ENCODE measurements at places on chromosomes 16 and 17. TPM values are rescaled to one million over a fixed set of nuclear protein-coding genes. Genes with fewer than 3 reads are reported as not detected.

Gene AANAT
- total RNA-seq, result not detected

Gene TBX6
- not detected for total RNA-seq

Gene TOX3
- total RNA-seq, result not detected

Gene TNFRSF17
- total RNA-seq, result not detected

Gene TTYH2
- 25.6 TPM for total RNA-seq

Gene ARL2BP
- 55.3 TPM for total RNA-seq

Gene MPO
- total RNA-seq, result not detected

Gene GNAO1
- total RNA-seq, result 12.9 TPM

DNA sequence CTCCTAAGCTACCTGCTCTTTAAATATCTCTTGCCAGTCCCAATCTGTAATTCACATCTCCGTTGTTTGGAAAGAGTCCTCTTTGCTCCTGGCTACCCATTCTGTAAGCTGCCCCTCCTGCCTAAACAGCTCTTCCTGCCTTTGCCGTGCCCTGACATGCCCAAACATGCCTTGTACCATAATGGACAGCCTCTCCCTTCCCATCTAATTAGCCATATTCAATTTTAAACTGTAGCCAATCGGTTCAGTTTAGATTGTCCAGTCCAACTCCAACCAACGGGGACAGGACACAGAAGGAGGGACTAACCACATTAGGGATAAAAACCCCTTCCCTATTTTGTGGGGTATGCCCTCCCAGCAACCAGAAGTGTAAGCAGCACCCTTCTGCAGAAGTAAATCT, 30.6 kb upstream of the CLEC3A start:
- no peak for DNase-seq

GRCh38 chr17:14307560-14308024, 6.7 kb downstream of the HS3ST3B1 start:
- DNase-seq, result no peak

DNA sequence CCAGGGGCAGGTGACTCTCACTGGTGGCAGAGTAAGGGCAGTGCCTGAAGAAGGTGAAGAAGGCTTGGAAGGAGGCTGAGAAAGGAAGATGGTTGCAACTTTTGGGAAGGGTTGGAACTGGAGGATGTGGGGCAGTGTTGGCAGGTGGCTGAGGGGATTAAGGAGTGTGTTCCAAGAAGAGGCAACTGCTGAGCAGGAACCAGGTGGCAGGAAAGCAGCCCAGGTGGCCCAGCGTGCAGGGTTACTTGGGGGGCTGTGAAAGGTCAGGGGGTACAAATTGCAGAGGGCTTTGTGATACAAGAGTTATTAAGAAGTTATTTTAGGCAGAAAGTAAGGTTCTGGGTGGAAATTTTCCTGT, 28.6 kb downstream of the WSCD1 start:
- no peak for DNase-seq

DNA sequence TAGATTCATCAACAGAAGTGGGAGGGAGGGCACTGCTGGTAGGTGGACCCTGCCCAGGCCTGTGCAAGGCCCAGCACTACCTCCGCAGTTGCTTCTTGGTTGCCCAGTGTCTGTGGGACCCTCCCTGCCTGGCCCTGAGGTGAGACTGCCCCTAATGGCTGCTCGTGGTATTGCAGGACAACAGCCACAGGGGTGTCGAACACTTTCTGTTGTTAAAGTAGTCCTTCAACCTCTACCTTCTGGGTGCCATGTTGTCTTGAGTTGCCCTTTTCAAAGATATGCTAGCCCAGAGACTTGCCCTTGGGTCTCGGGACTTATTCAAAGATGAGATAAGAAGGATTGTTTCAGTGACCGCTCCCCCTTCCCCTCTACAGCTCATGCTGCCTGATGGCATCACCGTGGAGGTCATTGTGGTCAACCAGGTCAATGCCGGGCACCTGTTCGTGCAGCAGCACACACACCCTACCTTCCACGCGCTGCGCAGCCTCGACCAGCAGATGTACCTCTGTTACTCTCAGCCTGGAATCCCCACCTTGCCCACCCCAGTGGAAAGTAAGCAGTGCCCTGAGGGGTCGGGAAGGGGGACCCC, 29.1 kb downstream of the AKAP1 start:
- no peak for DNase-seq

GRCh38 chr17:12519956-12520594, 145.6 kb upstream of the MYOCD start:
- no peak for DNase-seq

GRCh38 chr17:17043461-17044271, 1.4 kb downstream of the MPRIP start:
- no peak for DNase-seq

DNA sequence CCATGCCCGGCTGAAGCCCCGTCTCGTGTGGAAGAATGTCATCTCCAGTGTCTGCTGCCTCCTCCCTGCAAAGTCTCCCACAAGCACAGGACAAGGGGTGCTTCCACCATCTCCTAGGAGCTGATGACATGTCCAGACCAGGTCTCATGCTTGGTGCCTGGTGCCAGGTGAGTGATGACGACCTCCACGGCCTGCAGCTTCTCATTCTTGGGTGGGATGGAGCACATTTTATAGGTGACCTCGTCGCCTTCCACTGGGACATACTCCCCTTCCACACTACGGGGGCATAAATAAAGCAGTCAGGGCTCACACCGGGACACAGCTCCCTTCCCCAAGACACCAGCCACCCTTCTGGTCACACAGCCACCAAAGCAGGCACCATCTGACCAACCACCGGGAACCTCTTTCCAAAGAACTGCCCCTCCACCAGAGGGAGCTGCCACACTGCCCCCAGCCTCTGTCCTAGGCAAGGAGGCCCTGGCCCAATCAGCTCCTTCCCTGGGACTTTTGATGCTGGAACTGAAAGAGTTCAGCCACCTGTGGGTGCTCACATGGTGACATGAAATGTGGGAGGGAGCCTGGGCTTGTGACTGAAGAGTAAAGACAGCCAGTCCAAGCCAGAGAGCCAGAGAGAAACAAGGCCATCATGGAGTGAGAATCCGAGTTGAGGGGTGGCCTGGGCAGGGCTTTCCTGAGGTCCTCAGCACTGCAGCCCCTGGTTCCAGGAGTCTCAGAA, 13.6 kb downstream of the CARHSP1 start:
- DNase-seq, result no peak

DNA sequence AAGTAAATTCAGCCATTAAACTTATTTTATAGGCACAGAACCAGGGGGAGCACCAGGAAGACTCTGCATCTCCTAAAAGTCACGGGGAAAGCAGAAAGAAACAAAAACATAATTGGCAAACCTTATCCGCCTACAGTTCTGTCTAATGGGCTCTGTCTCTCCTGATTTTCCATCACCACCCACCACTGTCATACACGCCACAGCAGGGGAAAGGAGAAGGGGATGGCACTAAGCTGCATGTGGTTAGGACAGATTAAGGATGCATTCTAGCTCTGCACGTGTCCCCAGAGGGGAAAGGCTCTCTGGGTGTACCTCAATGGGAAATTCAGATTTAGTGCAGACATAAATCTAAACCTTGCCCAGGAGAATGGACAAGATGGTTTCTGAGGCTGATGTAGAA, 359.8 kb downstream of the TMEM114 start:
- DNase-seq, result no peak

- no peak for DNase-seq
These were observed 3.6 kb upstream of the TMIGD1 start for GRCh38 chr17:30337393-30337999.

GRCh38 chr16:3045758-3046640, at the start of gene MMP25:
TSS of gene MMP25 (plus strand) at chr16:3046561. CDS start at chr16:3046918, 357 bp downstream.
- no peak for DNase-seq

DNA sequence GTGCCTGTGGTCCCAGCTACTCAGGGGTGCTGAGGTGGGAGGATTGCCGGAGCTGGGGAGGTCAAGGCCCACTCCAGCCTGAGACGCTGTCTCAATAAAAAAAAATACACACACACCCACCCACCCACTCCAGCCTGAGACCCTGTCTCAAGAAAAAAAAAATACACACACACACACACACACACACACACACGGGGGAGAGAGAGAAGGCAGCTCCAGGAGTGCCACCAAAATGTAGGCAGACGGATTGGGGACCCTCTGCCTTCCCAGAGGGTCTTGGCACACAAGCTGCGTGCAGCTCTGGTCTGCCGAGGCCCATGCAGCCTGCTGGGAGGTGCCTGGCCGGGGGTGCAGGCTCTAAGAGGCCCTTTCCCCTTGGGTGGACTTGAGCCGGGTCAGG, 5.9 kb upstream of the NUDT16L1 start:
- DNase-seq, result no peak

GRCh38 chr17:60545465-60546191, 19.6 kb upstream of the APPBP2 start:
- DNase-seq, result no peak

DNA sequence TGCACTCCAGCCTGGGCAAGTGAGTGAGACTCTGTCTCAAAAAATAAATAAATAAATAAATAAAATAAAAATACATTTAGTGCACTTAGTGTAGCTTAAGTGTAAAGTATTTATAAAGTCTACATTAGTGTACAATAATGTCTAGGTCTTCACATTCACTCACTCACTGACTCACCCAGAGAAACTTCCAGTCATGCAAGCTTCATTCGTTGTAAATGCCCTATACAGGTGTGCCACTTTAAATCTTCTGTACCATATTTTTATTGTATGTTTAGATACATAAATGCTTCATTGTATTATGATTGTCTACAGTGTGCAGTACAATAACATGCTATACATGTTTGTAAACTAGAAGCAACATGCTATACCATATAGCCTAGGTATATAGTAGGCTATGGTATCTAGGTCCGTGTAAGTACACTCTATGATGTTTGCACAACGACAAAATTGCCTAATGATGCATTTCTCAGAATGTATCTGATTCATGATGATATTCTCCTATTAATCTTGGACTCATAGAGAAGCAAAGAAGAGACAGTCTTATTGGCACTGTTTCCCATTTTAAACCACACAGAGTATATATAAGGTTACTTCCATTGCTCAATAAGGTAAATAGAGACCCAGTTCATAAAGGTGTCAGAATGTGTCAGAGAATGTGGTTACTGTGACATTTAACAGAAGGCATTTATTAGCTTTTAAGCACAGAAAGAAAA, 1314.9 kb downstream of the CDH11 start:
- no peak for DNase-seq

GRCh38 chr17:75295201-75296158, 6.2 kb upstream of the SLC25A19 start:
- no peak for DNase-seq

GRCh38 chr17:74354561-74354960, 7.1 kb downstream of the BTBD17 start:
- DNase-seq, result no peak

- no peak for DNase-seq
These were observed 17.1 kb downstream of the RAI1 start for GRCh38 chr17:17698371-17698770.

DNA sequence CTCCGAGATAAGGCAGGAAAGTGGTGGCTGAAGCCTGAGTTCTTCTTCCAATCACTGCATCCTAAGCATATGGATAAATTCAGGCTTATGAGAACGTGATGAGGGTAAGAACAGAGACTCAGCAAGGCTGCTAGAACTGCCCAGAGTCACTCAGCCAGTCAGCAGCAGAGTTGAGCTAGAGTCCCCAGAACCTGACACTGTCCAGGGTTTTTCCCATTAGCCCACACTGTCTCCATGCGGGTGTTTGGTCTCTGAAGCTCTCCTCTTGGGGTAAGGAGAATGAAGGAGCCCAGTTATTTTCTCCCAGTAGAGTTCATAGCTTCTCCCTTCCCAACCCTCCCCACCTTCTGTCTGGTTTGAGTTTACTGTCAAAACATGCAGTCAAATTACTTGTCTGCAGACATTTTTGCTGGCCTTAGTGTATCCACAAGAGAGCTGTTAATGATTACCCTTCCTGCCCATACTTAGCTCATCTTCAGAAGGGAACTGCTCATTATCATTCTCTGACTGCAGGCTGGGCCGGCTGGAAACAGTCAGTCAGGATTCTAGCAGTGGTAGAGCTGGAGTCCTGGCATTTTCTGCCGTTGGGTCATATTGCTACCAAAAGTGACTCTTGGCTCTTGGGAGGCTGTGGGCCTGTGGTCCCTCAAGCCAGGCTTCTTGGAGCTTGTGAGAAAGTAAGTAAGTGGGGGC, 460.0 kb downstream of the HS3ST3B1 start:
- DNase-seq, result no peak

GRCh38 chr16:10851512-10851911, 25.5 kb upstream of the CIITA start:
- no peak for DNase-seq

DNA sequence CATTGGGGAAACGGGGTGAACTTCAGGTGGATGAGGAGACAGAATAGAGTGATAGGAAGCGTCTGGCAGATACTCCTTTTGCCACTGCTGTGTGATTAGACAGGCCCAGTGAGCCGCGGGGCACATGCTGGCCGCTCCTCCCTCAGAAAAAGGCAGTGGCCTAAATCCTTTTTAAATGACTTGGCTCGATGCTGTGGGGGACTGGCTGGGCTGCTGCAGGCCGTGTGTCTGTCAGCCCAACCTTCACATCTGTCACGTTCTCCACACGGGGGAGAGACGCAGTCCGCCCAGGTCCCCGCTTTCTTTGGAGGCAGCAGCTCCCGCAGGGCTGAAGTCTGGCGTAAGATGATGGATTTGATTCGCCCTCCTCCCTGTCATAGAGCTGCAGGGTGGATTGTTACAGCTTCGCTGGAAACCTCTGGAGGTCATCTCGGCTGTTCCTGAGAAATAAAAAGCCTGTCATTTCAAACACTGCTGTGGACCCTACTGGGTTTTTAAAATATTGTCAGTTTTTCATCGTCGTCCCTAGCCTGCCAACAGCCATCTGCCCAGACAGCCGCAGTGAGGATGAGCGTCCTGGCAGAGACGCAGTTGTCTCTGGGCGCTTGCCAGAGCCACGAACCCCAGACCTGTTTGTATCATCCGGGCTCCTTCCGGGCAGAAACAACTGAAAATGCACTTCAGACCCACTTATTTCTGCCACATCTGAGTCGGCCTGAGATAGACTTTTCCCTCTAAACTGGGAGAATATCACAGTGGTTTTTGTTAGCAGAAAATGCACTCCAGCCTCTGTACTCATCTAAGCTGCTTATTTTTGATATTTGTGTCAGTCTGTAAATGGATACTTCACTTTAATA, 7.0 kb upstream of the TMEM235 start:
- no peak for DNase-seq

DNA sequence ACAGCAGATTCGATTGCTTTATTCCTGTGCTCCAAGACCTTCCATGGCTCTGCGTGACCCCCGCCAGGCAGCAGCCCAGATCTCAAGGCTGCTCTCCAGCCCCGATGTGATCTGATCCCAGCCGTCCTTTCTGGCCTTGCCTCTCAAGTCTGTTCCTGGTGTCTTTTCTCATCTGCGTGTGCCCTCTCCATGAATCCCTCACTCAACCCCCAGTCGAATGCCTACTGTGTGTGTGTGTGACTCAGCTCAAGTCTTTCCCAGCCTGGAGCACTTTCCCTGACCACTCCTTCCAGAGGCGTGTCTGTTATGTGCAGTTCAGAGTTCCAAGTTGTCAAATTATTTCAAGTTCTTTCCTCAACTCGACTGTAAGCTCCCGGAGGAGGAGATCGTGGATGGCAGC, 64.0 kb downstream of the MRM1 start:
- DNase-seq, result no peak

GRCh38 chr17:77212081-77212832, 71.5 kb downstream of the SEC14L1 start:
- DNase-seq, result no peak
